ENCODE measurements at places on chromosomes 2 and 18.
A peak's percentile ranks its signal among the peaks of the same experiment; 100 is the strongest.

DNA sequence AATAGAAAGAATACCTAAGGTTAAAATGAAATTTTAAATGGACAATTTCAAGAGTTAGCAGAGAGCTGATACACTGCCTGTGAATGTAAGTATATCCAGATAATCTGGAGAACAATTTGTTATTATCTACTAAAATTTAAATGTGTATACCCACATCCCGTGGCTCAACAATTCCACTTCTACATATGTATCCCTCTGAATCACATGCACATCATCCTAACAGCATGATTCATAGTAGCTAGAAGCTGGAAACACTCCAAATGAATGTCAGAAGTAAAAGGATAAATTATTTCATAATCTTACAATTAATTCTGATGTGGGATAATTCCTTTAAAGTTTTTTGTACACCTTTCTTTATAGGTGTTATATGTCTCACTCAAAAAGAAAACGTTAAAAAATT is 87.9 kb downstream of the CNTNAP5 start:
- DNase-seq, result no peak

- no peak for DNase-seq
Observed at GRCh38 chr2:112625474-112626114, 20.1 kb upstream of the SLC20A1 start.

DNA sequence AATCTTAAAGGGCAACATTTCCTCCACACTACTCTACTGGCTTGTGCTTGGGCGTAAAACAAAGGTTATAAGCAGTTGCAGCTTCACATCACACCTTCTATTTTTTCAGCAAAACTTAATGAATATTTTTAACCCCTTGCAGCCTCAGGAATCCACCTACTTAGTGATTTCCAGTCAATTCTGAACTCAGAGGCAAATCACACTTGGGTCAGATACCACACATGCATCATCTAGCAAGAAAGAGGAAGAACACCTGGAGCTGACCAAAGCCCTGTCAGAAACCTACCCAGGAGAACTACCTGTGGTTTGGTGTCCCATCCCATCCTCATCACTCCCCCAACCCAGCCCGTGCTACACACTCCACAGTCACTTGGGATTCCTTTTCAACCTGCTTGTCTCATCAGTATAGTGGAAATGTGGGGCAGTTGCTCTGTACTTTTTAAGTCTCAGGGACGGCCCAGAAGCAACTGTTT is 25.5 kb downstream of the PIAS2 start:
- no peak for DNase-seq

DNA sequence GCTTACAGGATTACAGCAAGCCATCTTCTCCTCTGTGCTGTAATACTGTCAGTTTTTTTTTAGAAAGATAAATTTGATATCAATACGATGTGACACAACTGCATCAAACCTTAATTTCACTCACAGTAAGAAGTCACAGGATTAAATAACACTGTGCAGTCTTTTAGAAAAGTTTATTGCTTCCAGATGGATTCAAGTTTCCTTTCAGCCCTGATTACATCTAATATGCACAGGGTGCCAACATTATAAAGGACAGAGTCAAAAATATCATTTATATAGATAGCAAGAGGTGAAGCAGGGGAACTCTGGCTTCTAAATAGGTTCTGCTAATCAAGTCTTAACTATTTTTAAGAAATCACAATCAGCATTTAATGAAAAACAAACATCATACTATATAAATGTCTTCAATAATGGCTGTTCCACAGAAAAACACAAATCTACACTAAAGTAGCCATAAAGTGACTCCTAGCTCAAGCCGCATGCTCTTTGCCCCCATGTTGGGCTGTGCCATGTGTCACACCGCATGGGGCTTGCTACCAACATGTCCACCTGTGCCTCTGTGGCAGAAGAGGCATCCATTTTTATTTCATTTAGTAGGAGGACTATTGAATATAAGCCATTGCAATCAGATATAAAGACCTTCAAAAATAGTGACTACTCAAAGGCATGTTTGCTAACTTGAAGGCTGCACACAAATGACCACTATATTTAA is 35.0 kb downstream of the CERKL start:
- no peak for DNase-seq

DNA sequence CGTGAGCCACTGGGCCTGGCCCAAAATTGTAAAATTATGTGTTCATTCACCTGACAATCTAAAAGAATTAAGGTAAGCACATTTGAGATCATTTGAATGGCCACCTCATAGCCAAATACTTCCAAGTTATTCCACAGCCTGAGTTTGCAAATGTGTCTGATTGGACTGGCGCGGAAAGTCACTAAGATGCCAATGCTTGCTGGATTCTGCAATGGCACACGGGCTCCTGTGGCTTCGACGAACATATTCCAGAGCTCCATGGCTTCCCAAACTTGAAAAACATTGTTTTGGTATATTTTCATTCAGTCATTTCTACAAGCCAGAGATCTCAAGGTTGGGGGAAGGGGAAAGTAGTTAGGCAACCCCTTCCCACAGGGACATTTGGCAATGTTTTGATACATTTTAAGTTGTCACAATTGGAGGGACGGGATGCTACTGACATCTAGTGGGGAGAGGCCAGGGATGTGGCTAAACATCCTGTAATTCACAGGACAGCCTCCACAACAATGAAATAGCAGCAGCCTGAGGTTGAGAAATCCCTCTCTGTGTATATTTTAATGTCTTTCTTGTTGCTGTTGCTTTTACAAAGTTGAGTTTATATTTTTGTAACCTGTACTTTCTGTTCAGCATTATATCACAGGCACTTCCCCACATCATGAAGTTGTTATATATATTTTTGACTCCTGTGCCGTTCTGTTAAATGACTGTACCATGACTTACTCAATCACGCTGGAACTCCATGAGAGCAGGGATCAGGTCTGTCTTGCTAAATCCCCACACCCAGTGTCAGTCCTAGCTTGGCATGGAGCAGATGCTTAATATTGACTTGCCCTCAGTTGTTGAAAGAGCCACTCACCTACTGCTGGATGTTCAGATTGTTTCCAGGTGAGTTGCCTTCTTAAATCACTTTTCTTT is 56.9 kb downstream of the COL4A4 start:
- DNase-seq, result no peak

- no peak for DNase-seq
Observed at GRCh38 chr2:54964271-54964670, 86.0 kb downstream of the RTN4 start.

DNA sequence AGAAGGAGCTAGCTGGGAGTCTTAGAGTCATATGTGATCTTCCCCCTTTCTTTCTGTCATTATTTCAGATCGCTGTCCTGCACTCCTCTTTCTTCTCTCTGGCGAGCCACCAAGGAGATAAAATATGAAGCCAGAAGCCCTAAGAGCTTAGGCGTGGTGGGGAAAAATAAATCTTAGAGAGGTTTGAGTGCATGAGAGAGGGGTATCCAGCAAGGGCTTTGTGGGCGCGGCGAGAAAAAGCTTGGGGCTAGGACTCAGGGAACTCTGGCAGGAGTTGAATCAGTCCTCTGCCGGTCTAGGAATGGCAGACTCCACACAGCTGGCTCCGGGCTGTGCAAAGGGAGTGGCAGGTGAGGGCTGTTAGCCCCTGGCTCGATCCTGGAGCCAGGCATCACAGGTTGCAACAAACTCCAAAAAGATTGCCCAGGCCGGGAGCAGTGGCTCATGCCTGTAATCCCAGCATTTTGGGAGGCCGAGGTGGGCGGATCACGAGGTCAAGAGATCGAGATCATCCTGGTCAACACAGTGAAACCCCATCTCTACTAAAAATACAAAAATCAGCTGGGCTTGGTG is 20.1 kb upstream of the IGFBP5 start:
- no peak for DNase-seq

- DNase-seq, result peak; percentile 21
Observed at GRCh38 chr2:28567061-28567471, 71.2 kb downstream of the PLB1 start.

GRCh38 chr2:204299766-204300165 is 245.5 kb upstream of the PARD3B start:
- no peak for DNase-seq

GRCh38 chr2:152627351-152627957 is 89.8 kb downstream of the PRPF40A start:
- DNase-seq, result no peak

DNA sequence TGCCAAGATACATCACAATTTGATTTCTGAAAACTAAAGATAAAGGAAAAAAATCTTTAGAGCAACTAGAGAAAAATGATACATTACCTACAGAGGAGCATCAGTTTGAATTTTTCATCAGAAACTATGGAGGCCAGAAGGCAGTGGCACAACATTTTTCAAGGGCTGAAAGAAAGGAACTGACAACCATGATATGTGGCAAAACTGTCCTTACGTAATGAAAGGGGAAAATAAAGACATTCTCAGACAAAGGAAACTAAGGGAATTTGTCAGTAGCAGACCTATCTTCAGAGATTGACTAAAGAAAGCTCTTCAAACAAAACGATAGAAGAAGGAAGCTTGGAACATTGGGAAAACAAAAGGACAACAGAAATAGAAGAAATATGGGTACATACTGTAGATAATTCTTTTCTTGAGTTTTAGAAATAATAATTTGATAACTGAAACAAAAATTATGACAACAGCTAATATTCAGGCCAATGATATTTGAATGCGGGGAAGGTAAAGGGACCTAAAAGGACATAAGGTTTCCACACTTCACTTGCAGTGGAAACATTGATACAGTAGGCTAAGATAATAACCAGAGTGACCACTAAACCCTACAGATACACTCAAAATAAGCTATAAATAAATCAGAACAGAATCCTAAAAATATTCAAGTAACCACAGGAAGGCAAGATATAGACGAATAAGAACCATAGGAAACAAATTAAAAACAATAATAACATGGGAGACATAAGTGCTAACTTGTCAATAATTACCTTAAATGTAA is 70.0 kb upstream of the NPAS2 start:
- no peak for DNase-seq

- DNase-seq, result no peak
Observed at GRCh38 chr18:45995461-45995860, 28.3 kb upstream of the EPG5 start.

DNA sequence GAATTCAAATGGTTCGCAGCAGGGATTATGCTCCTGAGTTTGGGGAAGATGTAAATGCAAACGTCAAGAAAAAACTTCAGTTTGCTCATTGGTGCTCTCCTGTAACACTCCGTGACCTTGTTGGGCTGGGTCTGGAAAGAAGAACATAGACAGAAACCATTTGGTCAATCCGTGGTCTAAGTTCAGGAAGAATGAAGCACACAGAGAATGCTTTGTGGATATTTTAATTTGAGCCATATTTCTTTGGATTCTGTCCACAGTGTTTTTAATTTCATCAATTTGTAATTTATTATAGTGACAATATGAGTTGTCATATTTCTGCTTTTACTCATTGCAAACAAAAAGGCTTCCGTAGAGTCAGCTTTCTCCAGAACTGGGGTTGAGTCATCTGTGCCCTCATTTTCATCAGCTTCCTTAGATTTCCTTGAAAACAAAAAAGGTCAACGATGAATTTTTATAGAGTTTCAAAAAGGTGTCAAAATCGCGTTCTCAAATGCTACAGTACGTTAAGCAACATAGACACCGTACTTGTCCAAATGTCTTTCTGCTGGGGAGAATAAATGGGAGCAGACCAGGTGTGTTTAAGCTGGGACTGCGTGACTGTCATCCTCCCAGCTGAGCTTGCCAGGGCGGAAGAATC is 606.4 kb downstream of the RNF144A start:
- no peak for DNase-seq

- DNase-seq, result no peak
Observed at GRCh38 chr2:207897541-207898353, 127.6 kb downstream of the PLEKHM3 start.

- DNase-seq, result no peak
Observed at GRCh38 chr2:195108182-195108581, 548.8 kb upstream of the SLC39A10 start.

GRCh38 chr2:235139956-235140800 is 188.4 kb downstream of the SH3BP4 start:
- no peak for DNase-seq

- no peak for DNase-seq
Observed at GRCh38 chr2:108165729-108166128, 74.0 kb upstream of the SULT1C3 start.

GRCh38 chr2:133726973-133727372 is 158.7 kb upstream of the NCKAP5 start:
- DNase-seq, result no peak

DNA sequence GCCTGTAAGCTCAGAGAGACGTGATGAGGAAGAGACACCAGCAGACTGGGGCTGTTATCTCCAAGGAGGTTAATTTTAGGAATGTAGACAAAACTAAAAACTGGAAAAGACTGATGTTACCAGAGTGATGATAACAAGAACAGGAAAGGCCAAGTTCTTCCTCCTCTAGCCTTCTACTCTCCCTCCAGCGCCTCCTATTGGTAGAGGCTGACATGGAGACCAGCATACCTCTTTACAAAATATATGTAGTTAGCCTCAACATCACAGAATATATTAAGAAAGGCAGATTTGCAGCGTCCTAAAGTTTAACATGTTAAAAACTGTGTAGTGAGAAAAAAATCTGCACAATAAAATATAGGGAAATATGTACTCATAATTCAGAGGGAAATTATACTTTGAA is 66.0 kb downstream of the TCF4 start:
- no peak for DNase-seq
